ENCODE measurements at places on chromosomes 5 and 9.

DNA sequence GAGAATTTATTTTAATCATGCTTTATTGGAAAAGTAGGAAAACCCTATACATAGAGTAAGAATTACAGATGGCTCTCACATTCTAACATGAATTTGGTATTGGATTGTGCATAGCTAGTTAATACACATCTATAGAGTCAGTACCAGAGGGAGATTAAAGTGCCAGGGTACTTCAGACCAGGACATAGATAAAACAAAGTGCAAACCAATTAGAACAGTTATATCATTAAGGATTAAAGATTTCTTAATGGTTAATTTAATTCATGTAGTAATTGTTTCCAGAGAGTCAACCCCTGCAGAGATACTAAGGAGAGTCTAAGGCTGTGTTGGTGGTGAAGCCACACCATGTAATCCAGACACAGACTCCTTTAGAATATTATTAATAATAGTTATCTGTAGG, 8.8 kb downstream of the ISOC1 start:
- no peak for DNase-seq

DNA sequence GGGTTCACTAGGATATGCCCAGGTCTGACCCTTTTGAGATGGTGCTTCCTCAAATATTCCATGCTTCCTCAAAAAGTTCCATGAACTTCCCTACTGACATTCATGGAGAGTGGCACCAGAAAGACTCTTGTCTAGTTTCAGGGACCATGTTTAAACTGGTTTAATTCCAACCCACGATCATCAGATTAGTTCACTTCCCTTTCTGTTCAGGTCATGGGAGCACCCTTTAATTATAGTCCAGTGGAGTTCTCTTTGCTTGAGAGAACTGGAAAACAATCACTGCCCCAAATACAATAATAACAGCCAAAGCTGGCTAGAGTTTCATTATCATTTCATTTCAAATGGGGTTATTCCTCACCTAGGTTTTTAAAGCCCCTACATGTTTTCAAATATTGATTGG, 9.7 kb upstream of the ERBIN start:
- DNase-seq, result no peak

GRCh38 chr5:167577616-167578015, 713.8 kb upstream of the WWC1 start:
- DNase-seq, result no peak

GRCh38 chr9:18743971-18744370, 270.0 kb downstream of the ADAMTSL1 start:
- no peak for DNase-seq

DNA sequence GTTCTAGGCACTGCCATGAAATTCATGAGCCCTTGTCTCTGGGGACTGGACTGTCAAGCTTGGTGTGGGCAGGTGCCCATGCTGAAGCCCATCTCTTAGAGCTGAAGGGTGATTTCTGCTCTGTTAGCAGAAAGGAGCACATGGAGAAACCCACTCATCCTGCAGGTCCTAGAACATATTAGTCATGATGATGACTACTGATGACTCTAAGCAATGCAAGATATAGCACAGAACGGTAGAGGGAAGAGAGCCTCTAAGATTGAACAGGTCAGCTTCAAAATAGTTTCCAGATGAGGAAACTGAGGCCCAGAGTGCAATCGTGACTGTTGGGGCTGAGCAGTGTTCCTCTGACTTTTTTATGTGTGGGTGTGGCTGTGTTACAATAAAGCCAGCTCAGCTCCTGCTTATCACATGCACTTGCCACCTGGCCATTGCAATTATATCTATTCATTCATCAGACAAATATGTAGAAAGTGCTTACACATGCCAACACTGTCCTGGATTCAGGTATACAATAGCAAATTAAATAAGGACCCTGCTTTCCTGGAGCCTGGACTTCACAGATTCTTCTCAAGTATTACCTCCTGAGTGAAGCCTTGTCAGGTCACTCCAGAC, 140.2 kb upstream of the BRINP1 start:
- no peak for DNase-seq

DNA sequence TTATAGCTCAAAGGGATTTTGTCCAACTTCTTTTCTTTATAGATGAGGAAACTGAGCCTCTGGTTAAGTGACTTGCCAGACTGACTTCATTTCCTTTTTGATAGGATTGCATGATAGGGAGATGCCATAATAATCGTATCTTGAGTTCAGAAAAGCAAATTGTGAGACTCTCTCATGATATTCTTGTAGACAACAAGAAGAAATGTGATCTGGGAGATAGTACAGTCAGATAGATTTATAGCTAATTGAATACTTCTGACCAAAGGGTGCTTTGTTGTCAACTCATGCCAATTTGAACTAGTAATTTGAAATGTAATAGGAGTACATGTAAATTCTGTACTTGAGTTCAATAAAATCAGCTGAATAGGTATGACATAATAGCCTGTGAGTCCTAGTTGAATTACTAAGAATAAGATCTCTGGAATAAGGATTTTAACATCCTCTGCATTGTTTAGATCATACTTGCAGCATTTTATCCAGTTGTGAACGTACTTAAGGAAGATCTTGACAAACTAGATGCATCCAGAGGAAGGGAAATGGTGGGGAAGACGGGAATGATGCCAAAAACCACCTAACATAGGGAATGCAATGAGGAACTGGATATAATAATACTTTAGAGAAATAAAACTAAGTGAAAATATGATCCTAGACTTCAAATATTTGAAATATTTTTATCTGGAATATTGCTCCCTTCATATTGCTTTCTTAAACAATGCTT, 25.5 kb downstream of the CWC27 start:
- no peak for DNase-seq

DNA sequence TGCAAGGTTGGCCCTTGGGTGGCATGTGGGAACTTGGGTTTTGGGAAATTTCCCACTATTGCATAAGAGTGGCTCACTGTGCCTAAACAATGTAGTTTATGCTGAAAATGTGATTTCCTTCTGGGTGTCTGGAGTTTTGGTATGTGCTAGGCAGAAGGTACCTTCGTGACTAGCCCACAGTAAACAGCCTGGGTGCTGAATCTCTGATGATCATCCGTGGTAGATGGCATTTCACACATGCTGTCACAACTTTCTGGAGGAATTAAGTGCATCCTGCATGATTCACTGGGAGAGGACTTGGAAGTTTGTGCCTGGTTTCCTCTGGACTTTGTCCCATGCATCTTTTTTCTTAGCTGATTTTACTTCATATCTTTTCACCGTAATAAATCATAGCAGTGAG, 64.5 kb downstream of the LNPEP start:
- DNase-seq, result no peak

DNA sequence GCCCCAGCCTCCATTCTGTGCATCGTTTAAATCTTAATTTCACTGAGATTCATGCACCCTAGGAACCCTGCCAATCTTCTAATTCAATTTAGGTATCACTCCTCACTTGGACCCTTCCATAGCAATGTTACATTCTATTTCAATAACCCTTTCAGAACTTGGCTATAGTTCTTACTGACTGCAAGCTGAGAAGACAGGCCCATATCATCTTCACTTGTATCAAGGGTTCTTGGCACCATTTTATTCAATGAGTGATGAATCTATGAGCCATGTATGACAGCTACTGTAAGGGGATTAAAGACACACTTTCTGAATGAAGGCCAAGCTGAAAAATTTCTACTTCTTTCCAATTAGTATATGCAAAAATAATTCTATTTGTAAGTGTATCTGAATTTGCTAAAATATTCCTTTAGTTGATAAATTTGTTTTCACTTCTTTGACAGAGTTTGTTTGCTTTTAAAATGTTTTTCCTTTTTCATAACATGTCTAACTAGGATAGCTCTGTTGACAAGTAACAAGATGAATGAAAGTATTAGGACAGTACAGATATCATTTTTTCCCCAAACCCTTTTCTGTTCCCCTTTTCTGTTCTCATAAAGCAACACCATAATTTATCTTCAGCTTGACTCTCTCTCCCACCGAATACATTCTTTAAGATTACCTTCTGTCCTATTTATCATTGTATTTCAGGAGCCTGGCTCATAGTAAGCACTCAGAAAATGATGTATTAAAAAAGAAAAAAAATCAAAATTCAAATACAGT, 9.6 kb downstream of the ITGA2 start:
- DNase-seq, result no peak

GRCh38 chr9:34426347-34427074, 31.9 kb downstream of the FAM219A start:
- DNase-seq, result no peak

GRCh38 chr5:27403243-27403882, 365.0 kb upstream of the CDH9 start:
- no peak for DNase-seq

DNA sequence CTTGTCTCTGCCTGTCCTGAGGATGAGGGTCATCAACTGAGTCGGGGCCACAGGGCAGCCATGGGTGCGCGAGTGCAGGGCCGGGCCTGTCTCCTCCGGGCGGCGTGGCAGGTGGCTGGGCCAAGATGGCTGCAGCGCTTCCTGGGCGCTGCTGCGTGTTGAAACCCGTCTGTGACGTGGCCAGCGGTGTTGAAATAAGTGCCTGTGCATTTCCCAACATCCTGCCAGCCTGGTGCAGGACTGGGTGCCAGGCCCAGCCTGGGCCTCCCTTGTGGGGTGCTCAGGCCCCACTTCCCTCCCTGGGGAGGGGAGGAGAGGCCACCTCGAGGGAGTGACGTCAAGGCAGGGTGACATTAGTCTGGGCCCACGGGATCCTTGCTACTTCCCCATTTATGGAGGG, 45.5 kb downstream of the RXRA start:
- DNase-seq, result no peak

DNA sequence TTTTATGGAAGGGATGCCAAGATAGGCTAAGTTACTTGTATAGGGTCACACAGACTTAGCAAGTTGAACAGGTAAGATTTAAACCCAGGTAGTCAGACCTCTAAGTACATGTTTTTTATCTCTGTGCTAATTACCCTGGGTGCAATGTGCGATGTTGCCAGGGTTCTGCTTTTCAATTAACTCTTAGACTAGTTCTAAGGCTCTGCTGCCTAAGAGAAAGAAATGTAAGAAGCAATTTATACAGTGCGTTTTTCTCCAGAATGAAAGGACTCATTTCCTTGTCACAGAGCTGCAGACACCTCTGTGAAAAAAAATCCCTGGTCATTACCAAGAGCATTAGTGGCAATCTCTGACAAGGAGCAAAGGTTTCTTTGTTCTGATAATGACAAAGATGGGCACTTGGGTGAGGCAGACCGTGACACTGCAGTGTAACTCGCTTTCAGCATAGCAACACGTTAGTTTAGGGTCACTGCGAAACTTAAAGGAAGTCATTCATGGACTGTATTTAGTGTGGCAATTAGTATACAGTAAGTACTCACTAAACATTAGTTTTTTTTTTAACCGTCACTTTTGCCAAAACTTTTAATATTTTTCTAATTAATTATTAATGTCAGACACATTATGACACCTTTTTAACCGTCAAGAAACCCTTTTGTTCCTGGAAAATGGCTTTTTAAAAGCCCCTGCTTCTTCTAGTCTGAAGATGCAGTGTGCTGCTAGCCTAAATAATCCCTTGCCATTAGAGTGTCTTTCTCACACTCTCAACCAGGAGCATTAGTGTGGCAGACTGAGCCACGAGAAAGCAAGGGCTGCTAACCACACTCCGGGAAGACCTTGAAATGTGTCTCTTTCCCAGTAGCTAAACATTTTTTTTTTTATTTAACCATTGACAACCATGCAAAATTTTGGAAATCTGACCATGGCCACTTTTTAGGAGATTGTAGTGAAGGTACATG, 520.0 kb upstream of the C9orf72 start:
- DNase-seq, result no peak

DNA sequence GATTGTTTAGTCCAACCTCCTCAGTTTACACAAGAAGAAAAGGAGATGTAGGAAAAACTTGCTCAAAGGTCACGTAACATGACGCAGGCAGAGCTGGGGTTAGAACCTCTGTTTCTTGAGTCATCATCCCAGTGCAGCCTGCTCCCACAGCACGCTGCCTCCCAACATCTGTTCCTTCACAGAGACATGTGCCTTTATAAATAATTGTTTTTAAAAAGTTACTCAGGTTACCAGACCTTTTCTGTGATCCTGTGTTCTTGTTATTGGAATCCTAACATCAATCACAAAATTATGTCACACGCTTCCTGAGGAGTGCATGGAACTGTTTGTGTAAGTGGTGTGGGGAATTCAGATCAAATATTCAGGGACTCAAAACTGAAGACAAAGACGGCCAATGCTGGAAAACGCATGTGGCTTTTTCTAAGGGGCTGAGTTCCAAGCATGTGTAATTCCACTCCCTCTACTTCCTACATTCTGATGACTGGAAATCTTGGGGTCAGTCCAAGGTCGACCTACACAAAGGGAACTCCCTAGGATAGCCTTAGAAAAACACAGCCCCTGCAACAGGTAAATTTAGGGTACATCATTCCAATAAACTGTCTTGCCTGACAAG, 184.3 kb downstream of the TSSK1B start:
- DNase-seq, result no peak

- DNase-seq, result peak; percentile 30
Measured at GRCh38 chr9:90546200-90546599, 96.4 kb downstream of the DIRAS2 start.

DNA sequence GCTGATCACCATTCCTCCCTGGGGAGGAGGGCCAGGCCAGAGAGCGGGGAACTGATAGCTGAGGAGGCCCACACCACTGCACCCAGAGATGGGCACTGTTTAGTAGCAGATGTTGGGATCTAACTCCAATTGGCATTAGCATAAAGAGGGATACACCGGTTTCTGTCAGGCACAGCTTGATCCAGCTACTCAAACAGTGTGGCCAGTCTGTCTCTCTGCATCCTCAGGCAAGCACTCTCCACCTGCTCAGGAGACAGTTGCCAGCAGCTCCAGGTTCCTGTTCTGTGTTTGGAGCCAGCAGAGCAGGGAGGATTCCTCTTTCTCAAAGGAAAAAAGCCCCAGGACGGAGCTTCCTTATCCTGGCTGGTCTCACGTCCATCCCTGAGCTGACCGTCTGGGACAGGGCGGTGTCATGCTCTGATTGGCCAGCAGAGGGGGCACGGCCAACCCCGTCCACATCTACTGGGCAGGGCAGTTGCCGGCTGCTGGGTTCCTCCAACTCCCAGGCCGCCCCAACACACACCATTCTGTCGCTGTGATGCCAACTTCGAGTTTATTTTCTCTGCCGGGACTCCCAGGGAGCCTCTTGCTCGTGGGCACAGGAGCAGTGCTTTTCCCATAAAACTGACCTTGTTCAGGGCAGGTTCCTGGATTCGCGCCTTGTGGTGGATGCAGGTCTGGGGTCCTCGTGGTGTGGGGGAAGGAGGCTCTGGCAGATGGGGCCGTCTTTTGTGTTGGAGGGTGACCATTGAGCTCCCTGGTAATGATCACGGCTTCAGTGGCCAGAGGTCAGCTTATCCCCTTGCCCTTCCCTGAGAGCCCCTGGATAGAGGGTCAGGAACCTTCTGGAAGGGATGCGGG, 47.9 kb downstream of the COL5A1 start:
- DNase-seq, result no peak

Data from NCI-H2107 (cell line).